ENCODE measurements at places on chromosomes 5 and 9.
A peak's percentile ranks its signal among the peaks of the same experiment; 100 is the strongest.

DNA sequence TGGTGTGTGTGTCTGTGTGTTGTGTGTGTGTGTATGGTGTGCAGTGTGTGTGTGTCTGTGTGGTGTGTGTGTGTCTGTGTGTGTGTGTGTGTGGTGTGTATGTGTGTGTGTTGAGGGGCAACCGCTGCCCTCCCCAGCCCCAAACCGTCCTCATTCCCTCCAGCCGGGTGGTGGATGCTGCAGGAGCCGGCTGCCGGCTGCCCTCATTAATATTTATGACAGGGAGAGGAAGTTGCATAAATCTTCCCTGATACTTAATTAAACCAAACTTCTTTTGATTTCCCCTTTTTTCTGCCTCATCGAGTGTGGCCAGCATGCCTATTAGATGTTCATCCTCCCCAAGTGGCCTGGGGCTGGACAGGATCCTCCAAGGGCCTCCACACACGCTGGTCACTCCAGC is 121.4 kb upstream of the MVB12B start:
- no peak for DNase-seq

DNA sequence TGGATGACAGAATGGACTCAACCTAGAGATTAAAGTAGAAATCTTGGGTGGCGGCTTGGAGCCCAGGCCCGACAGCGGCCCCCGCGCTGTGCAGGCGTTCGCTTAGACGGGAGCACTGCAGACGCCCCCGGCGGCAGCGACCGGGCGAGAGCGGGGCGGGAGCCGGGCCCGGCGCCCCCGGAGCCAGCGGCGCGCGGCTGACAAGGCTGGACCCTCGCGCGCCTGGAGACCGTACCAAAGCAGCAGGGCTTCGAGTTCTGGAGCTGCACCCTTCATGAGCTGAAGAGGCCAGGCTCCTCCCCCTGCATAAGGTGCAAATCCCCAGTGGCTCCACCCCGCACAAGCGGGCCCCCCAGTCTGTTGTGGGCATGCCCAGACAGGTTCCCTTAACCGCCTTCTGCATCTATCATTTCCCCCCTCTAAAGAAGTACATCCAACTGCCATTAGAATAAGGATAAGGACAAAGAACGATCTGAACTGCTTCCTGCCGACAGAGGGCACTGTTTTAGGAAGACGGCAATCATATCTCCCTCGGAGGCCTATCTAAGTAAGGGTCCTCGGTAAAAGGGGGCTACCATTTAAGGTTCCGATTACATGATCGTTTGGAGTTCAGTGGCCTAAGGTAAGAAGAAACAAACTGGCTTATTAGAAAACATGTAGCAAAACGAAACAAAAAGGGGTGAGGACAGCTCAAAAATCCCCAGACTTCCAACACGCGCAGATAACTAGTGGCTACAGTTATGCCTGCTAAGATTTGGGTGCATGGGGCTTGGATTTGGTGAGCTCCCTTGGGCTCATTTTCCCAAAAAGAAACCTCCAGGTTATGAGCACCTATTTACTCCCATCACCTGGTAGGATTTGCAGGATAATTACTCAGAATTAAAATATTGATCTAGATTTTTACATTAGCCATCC is 66.3 kb downstream of the RGMB start:
- no peak for DNase-seq

- DNase-seq: no peak
Measured at GRCh38 chr9:86669422-86669821, 277.9 kb downstream of the GAS1 start.

DNA sequence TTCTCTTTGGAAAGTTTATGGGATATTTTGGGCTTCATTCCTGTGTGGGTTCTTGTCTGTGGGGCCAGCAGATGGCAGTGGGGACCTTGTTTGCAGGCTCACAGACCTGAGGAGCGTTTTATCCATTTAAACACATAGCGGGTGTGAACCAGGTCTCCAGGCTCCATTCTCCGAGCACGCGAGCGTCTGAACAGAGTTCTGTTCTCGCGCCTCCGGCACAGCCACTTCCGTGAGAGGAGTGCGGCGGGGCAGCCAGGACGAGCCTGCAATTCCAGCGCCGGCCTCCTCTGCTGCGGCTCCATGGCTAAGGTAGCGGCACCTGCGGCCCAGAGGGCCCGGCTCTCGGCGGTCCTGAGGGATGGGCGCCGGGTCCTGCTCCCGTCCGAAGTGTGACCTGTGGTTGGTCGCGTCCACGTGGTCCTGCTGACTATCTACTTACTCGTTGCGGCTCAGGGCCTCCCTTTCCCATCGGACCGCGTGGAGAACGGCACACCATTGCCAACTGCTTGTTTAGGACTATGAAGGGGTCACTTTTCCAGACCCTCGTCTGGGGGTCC is 7.3 kb downstream of the NRARP start:
- DNase-seq: no peak

DNA sequence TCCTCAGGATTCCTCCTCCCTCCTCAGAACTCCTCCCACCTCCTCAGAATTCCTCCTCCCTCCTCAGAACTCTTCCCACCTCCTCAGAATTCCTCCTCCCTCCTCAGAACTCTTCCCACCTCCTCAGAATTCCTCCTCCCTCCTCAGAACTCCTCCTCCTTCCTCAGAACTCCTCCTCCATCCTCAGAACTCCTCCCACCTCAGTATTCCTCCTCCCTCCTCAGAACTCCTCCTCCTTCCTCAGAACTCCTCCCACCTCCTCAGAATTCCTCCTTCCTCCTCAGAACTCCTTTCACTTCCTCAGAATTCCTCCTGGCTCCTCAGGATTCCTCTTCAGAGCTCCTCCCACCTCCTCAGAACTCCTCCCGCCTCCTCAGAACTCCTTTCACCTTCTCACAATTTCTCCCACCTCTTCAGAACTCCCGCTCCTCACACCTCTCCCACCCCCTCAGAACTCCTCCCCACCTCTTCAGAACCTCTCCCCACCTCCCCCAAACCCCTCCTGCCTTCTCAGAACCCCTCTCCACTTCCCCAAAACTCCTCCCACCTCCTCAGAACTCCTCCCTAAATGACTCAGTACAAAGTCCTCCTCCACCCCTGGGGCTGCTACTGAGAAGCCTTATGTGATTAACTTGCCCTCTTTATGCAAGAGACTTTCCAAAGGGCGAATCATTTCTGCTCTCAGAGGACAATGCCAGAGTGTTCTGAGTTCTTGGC is 23.2 kb downstream of the SLC46A2 start:
- no peak for DNase-seq

DNA sequence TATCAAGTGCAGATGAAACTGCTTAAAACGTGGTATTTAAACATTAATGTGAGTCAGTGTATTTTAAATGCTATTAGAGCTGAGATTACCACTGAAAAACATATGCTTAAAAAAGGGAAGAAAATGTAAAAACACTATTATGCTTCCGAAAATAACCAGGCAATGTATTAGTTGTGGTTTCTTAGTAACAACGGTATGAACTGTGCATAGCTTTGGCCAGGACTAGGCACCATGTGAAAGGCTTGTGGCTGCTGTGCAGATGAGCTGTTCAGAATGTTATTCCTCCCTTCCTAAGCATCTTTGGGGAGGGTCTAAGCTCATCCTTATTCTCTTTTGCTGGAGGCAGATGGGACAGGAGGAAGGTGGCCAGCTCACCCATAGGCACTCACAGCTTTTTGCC is 84.9 kb downstream of the NTRK2 start:
- no peak for DNase-seq

- DNase-seq: no peak
Measured at GRCh38 chr9:131630205-131630831, 85.0 kb downstream of the PRRT1B start.

DNA sequence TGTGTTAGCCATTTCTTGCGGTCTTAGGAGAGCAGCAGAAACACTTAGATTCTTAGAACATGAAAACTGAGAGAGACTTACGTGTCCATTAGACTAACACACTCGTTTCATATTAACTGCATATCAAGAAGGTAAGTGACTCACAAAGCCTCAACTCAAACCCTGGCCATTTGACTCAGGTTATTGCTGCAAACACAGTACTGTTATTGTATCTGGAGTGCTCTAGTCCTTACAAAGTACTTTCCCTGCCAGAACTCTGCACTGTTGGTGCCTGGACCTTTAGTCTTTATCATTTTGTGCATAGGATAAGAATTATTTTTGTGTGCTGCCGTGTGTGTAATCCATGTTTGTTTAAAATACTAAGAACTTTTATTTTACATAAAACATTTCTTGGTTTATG is 155.7 kb downstream of the FBXL7 start:
- no peak for DNase-seq

DNA sequence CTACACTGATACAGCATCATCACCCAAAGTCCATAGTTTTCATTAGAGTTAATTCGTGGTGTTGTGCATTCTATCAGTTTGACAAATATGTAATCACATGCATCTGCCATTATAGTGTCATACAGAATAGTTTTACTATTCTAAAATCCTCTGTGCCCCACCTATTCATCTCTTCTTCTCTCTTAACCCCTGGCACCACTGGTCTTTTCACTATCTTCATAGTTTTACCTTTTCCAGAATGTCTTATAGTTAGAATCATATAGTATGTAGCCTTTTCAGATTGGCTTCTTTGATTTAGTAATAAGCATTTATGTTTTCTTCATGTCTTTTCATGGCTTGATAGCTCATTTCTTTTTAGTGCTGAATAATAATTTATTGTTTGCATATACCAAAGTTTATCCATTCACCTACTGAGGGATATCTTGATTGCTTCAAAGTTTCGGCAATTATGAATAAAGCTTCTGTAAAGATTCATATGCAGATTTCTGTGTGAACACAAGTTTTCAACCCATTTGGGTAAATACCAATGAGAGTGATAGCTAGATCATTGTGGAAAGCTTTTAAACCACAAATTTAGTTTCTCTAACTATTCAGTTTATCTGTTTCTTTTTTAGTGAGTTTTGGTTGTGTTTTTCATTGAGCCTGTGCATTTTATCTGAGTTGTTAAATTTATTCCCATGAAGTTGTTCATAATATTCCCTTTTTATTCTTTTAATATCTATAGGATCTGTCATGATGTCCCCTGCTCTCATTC is 84.9 kb downstream of the RALGPS1 start:
- no peak for DNase-seq

DNA sequence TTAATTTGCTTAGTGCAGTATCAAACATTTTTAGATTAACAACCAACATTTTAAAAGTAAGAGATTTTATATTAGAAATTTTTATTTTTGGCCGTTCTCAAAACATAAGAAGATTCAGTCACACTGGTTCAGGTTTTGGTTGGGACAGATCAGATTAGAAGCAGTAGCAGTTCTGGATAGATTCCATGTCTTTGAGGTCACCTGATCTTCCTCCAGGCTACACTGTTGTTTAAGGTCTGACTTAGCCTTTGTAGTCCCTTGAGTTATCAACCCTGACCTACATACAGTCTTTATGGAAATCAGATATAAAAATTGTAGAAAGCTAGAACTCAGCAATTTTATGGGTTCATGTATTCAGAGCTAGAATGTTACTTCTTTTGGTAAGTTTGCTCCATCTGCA is 910.0 kb upstream of the WWC1 start:
- no peak for DNase-seq

GRCh38 chr5:153919161-153919560 is 119.5 kb downstream of the FAM114A2 start:
- DNase-seq: no peak

- DNase-seq: no peak
Measured at GRCh38 chr5:407801-408268, 35.1 kb upstream of the EXOC3 start.

GRCh38 chr5:140677947-140678346 is 4.6 kb upstream of the DND1 start:
- DNase-seq: no peak

- DNase-seq: peak; percentile 61
Measured at GRCh38 chr5:134648425-134649162, at the start of gene SEC24A. TSS of gene SEC24A (plus strand) at chr5:134648785. CDS start at chr5:134649077, 292 bp downstream.

DNA sequence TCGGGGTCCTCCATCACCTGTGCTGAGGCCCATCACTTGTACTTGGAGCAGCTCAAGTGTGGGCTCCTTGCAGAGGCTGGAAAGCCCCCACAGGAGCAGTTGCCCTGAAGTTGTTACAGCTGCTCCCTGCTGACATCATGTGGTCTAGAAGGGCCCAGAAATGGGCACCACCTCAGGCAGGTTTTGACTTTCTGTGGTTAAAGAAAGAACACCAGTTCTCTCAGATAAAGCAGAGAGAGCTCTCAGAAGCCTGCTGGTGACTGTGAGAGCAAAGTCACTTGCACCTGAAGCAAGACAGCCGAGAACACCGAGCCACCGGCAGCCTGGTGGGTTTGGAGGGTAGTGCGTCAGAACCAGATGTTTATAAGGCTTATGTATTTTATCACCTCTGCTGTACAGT is 70.4 kb downstream of the MVB12B start:
- DNase-seq: no peak

- no peak for DNase-seq
Measured at GRCh38 chr5:132867046-132867451, 607 bp downstream of the UQCRQ start.

DNA sequence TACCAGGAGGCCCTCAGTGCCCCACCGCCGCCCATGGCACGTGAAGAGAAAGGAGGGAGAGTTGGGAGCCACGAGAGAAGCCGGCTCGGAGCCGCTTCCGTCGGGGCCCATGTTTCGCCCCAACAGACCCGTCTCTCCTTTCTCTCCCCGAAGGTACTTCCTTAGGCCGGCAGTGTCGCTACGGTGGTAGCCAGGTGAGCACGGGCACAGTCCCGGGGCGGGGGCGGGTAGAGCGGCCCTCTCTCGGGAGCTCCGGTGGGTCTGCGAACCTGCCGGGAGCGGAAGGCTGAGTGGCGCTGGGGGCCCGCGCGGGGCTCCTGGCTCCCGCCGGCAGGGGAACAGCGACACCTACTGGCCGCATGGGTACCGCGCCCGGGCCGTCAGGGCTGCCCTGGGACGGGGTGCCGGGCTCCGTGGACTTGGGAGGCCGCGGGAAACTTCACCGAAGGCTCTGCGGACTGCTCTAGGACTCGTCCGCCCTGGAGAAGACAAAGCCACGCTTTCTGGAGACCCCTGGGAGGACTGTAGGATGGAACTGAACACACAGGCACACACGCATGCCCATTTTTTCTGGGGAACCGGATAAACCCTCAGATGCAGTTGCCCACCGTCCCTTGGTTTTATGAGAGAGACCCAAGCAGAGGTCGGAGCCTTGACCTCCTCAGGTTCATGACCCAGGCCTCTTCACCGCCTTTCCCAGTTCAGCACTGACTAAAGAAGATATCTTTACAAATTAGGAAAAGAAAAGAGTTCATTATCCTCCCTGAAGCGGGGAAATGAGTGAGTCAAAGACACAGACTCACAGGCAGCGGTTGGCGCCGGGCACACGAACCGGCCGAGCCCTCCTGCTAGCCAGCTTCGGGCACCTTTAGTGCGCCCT is 202.5 kb downstream of the MEF2C start:
- no peak for DNase-seq

GRCh38 chr9:110198357-110198756 is 9.6 kb downstream of the C9orf152 start:
- no peak for DNase-seq

- DNase-seq: no peak
Measured at GRCh38 chr5:23468658-23469057, 38.8 kb upstream of the PRDM9 start.

DNA sequence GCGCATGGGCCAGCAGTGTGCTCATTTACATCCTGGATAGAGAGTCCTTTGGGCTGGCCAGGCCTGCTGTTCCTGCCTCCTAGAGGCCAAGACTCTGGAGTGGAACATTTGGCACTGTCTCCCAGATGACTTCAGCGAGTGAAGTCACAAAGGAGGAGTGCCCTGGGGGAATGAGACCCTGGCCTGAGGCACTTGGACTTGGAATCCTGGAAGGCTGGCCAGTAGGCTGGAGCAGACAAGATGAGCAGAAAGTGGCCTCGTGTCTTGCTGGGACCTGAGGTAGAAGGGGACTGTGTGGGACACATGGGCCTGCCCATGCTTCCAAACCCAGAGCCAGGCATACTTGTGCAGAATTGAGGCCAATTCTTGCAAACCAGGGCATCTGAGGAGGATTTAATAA is at the start of gene TSSK1B:
TSSK1B (minus strand) TSS at position 101 of the 400 bp plus-strand sequence. CDS start 150 bp downstream, outside the sequence.
- DNase-seq: no peak

Measured in right renal pelvis (tissue), 4 donors.